ENCODE measurements at places on chromosomes 7 and 10.

- no peak for DNase-seq
Measured at GRCh38 chr10:44647877-44648542, 263.1 kb upstream of the CXCL12 start.

- DNase-seq = no peak
Measured at GRCh38 chr10:88120599-88121333, 257.3 kb downstream of the PTEN start.

DNA sequence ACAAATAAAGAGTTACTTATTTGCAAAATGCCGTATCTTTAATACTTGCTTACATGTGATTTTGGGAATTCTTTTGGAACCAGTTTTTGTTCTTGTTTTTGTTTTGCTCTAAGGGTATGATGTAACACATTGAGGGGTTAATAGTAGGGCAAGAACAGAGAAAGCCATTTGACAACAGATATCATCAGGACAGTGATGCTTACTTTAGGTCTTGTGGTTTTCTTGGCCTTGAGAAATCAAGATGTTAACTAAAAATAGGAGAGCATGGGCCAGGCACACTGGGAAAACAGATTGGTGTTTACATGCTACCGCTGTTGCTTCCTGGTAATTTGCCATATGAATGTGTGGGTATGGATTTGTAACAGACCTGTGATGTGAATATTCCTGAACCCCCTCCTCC is 3.7 kb downstream of the SAMD8 start:
- no peak for DNase-seq

DNA sequence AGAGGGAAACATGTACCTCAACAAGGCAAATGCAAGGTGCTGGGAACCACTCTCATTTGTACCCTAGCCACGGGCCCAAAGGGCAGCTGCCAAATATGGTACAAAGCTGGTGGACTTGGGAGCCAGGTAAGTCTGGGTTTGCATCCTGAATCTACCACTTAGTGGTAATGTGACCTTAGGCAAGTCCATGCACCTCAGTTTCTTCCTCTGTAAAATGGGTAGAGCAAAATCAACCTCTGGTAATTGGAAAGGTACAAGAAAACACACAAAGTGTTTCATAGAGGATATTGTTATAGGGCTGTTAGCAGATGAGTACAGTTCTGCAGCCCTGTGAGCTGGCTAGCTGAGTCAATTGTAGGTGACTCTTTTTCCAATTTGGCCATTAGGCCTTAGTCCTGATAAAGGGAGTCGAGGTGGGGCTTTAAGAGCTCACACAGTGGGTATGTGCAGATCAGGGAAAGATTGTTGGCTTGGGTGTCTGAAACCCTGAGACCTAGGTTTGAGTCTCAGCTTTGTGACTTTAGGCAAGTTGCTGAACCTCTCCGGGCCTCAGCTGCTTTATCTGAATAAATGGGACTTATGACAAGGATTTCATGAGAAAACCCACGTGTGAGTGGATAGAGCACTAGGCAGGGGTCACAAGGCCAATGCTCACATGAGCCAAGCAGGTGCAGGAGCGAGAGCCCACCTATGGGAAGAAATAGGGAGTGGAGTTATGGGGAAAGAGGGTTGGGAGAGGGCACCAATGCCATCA is 121.3 kb upstream of the GDF10 start:
- DNase-seq = no peak

DNA sequence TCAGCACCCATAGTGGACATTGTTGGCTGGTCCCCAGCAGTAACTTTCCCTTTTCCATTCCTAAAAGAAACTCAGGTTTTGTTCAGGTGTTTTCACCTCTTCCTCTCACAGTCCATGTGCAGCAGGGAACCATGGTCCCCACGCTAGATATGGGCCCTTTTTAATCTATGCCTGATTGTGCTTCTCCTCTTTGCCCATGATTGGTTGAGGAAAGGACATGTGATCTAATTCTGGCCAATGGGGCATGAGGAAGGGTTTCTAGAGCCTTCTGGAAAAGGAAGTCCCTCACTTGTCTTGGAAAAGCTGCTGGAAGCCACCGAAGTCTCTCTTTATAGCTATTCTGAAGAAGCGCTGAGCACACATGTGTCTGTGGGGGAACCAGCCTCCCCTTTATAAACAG is 330.7 kb downstream of the ACTR3B start:
- DNase-seq = no peak
